Astrocyte (in vitro differentiated cells and primary cell): ENCODE measurements at places on chromosomes 3 and 15. TPM values are rescaled to one million over a fixed set of nuclear protein-coding genes. Genes with fewer than 3 reads are reported as not detected.

DNA sequence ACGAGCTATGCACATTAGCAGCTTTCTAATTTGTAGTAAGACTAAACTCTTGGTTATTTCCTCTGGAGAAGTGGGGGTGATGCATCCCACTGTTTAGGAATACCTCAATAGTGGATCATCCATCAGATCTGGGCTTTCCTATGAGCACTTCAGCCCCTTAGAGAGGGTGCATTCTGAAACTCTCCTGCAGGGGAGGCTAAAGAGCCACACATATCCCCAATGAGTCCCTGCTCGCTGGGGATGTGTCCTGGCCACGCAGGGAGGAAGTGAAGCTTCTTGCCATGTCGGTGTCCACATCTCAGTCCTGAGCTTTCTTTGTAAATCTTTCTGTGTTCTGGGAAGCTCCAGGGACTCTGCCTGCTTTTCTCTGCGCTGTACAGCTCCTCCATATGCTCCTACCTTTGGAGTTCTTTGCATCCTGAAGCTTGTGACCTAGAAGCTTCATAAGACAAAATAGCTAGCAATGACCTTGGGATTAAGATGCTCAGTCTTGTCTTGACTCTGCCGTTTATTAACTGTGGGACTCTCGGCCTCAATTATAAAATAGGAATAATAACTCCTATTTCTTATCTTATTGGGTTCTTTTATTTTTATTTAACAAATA is 28.3 kb upstream of the MASP1 start:
- DNase-seq: peak; percentile 32
- no peak overlapping the region for H3K4me3 ChIP-seq
- peaks cover 17% of the 10 kb centered on the region for H3K27me3 ChIP-seq
- no peak overlapping the region for H3K27ac ChIP-seq
- peaks cover 8% of the 10 kb centered on the region for H3K4me1 ChIP-seq

GRCh38 chr3:40583691-40584090 is 58.9 kb downstream of the ZNF621 start:
- no peak overlapping the region for H3K27ac ChIP-seq
- H3K4me1 ChIP-seq: no peaks in the 10 kb centered on the region
- H3K27me3 ChIP-seq: peaks cover 33% of the 10 kb centered on the region

- H3K27ac ChIP-seq: no peak overlapping the region
- H3K4me3 ChIP-seq: no peak overlapping the region
- no peaks in the 10 kb centered on the region for H3K27me3 ChIP-seq
Observed at GRCh38 chr15:47812470-47812999, 95.2 kb downstream of the SEMA6D start.

DNA sequence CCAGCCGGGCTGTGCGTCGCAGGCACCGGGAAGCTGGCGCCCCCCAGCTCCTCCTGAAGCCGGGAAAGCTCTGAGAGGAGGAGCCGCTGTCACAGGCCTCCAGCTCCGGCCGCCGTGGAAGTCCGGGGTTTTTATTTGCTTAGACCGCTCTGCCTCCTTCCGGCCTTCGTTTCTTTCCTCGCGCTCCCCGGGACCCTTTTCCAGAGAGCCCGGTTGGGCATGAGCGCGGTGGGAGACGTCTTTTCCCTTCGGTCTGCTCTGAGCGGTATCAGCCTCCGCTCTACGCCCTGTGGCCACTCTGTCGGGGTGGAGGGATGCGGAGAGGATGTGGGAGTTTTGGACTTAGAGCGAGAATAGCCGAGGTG is 559 bp downstream of the SENP5 start:
- H3K36me3 ChIP-seq: no peaks in the 10 kb centered on the region
- H3K4me1 ChIP-seq: peaks cover 11% of the 10 kb centered on the region
- peak overlapping the region; percentile 91 for H3K4me3 ChIP-seq
- DNase-seq: peak; percentile 22
- peak overlapping the region; percentile 90 for H3K27ac ChIP-seq
- no peaks in the 10 kb centered on the region for H3K27me3 ChIP-seq

- no peak for DNase-seq
- no peak overlapping the region for H3K27ac ChIP-seq
- H3K4me3 ChIP-seq: no peak overlapping the region
- H3K4me1 ChIP-seq: peaks cover 10% of the 10 kb centered on the region
- H3K36me3 ChIP-seq: peaks cover 3% of the 10 kb centered on the region
Observed at GRCh38 chr3:52121813-52122212, 32.4 kb downstream of the POC1A start.

The SAMMSON gene
- not detected in 2 replicates for total RNA-seq

The OPA1 gene
- 60.3 and 61.8 TPM in 2 replicates for total RNA-seq

The TTLL13 gene
- 0.14 TPM in 1 of 2 replicates, not detected in the other for total RNA-seq

The DISP2 gene
- 1.5 and 3.7 TPM in 2 replicates for total RNA-seq

The UBL7 gene
- 40.9 and 46.1 TPM in 2 replicates for total RNA-seq

- no peaks in the 10 kb centered on the region for H3K4me1 ChIP-seq
- H3K27me3 ChIP-seq: no peaks in the 10 kb centered on the region
Observed at GRCh38 chr3:193080821-193081365, 160.1 kb upstream of the PLAAT1 start.

- H3K27me3 ChIP-seq: no peaks in the 10 kb centered on the region
- H3K36me3 ChIP-seq: no peaks in the 10 kb centered on the region
- peak overlapping the region; percentile 91 for H3K27ac ChIP-seq
Observed at GRCh38 chr15:68819495-68820294, 1.0 kb downstream of the ANP32A start.

DNA sequence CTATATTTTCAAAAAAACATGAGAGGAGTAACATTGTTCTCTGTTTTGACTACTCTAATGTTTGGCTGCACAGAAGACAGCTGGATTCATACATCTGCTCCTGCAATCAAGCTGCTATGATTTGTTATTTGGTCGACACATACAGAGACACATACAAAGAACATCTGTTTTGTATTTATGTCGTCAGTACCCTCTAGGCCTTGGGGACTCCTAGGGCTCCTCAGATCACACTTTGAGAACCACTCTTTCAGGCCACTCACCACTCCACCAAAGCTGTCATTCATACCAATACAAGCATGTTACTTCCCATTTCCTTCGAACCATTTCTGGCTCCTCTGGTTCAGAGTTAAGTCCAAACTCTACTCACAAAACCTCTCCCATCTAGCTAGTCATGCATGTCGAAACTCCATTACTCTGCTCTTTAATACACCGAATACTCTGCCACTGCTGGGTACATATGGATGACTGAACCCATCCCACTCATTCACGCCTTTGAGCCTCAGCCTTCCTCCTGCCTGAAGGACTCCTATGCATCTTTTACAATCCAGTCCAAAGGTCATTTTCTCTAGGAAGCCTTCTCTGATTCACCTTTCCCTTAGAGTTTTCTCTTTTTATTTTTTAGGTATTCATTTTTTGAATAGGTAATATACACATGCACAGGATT is 102.9 kb upstream of the ARHGEF3 start:
- DNase-seq: no peak
- no peak overlapping the region for H3K27ac ChIP-seq
- H3K36me3 ChIP-seq: no peaks in the 10 kb centered on the region
- H3K4me3 ChIP-seq: no peak overlapping the region

The AADAC gene
- not detected in 2 replicates for total RNA-seq
